Motor neuron (in vitro differentiated cells): ENCODE measurements at places on chromosomes 6 and 20. TPM values are rescaled to one million over a fixed set of nuclear protein-coding genes. Genes with fewer than 3 reads are reported as not detected.

The MYBL2 gene
- total RNA-seq, result 1.1 and 1.5 TPM in 2 replicates

The GTSF1L gene
- not detected in 2 replicates for total RNA-seq

The NCOA3 gene
- total RNA-seq, result 78.4 and 81.9 TPM in 2 replicates

The SOX18 gene
- 0.20 and 0.27 TPM in 2 replicates for total RNA-seq

The SLC22A2 gene
- 0.45 TPM in 1 of 2 replicates, not detected in the other for total RNA-seq

The HSPA12B gene
- 0.58 and 0.64 TPM in 2 replicates for total RNA-seq

The ARFGEF2 gene
- 33.0 and 46.4 TPM in 2 replicates for total RNA-seq

The CAGE1 gene
- total RNA-seq, result 0.19 TPM in 1 of 2 replicates, not detected in the other

The FKBP1C gene
- 0.69 and 0.76 TPM in 2 replicates for total RNA-seq

The KIF25 gene
- total RNA-seq, result not detected in 2 replicates

The POU5F1 gene
- 11,752 and 12,640 TPM in 2 replicates for total RNA-seq

The AVP gene
- not detected in 2 replicates for total RNA-seq

The C20orf144 gene
- total RNA-seq, result 0.89 and 1.1 TPM in 2 replicates

The RIMS4 gene
- 16.5 and 17.9 TPM in 2 replicates for total RNA-seq

DNA sequence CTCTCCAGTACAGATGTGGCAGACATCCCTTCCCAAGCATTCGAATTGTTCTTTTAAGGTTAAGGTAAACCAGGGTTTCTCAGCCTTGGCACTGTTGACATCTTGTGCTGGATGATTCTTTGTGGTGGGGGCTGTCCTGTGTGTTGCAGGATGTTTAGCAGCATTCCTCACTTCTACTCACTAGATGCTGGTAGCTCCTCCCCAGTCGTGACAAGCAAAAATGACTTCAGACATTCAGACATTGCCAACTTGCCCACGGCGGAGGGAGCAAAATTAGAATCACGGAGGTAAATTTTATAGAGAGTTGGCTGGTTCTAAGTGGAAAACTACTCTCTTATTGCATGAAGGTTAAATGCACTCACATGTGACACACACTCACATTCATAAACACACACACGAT lies 188.7 kb downstream of the GMPR start:
- no peak for ATAC-seq

- no peak for ATAC-seq
Observed at GRCh38 chr6:125169058-125169457, 15.5 kb downstream of the TPD52L1 start.

GRCh38 chr6:10276106-10276505 lies 138.8 kb downstream of the TFAP2A start:
- ATAC-seq, result no peak

GRCh38 chr6:70479236-70479635 lies 65.9 kb downstream of the FAM135A start:
- ATAC-seq, result peak; percentile 77

GRCh38 chr20:45948261-45948733 lies 13.8 kb downstream of the PCIF1 start:
- ATAC-seq, result no peak

- no peak for ATAC-seq
Observed at GRCh38 chr6:1481286-1481685, 91.9 kb downstream of the FOXF2 start.

DNA sequence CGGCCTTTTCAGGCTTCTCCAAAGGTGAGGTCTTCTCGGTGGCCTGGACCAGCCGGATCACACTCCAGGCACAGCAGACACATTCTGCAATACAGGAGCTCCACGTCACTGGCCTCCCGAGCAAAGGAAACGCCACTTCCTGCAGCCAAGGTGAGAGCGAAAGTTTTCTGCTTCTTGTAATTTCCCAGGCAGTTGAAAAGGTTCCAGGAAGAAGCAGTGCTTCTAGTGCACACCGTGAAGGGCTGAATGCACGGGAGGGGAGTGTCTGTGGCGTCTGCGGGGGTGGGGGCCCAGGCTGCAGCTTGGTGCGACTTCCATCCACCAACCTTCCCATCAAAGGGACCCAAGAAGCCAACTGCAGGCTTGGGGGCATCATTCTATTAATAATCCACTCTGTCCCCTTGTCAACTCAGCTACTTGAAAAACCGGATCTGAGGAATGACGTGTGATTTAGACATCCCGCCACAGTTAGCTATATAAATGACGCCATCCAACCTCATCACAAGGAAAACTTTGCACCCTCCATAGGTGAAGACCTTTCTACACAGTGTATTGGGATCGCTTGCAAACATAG lies 61.1 kb downstream of the NFATC2 start:
- no peak for ATAC-seq

DNA sequence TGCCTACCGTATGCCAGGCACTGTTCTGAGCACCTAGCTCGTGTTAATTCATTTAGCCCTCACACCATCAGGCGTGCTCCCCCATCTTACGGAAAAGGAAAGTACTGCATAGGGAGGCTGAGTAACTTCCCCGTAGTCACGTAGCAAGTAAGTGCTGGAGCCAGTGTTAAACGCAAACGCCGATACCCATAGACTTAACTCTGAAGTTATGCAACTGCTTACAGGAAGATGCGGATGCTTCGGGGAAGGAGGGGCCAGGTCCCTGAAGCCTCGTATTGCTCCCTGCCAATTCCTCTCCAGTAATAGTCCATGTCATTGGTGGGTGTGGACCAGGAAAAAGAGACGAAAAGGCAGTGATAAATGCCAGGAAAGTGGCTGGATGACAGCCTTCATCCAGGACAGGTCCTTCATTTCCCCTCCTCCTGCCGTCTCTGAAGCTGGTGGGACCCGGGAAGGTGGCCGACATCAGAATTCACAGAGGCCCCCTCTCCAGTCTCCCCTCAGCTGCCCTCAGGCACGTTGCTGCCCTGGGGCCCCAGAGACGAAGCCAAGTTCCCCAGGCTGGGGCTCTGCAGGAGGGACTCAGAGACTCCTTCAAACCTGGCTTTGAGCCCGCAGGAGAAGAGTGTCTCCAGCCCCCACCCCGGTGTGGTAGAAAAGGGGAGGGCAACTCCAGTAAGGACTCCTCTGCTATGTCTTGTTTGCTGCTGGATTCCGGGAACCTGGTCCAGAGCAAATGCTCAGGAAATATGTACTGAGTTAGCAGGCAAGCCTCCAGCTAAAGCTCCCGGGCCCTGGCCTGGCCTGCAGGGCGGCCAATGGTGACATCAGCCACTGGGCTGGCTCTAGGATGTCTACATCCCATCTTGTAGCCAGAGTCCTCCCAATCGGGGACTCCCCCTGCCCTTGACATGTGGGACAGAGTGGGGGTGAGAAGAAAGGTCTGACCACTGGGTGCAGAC lies 37.8 kb downstream of the RAB44 start:
- ATAC-seq, result peak; percentile 70

DNA sequence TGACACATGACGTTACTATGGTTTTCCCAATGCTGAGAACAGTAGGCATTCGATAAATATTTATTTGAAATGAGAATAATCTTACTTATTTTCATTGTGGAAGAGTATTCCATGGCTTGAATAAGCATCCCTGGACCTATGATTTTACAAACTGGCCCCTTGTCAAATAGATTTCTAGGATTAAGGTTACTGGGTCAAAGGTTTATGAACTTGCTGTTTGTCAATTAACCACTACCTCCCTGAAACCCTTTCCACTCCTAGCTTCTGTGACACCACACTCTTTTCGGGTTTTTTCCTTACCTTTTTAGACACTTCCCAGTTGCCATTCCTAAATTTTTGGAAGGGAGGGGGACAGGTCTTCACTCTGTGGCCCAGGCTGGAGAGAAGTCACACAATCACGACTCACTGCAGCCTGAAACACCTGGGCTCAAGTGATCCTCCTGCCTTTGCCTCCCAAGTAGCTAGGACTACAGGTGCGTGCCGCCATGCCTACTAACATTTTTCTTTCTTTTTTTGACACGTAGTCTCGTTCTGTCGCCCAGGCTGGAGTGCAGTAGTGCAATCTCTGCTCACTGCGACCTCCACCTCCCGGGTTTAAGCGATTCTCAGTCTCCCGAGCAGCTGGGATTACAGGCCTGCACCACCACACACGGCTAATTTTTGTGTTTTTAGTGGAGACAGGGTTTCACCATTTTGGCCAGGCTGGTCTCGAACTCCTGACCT lies 5.1 kb upstream of the SRSF6 start:
- ATAC-seq, result no peak

DNA sequence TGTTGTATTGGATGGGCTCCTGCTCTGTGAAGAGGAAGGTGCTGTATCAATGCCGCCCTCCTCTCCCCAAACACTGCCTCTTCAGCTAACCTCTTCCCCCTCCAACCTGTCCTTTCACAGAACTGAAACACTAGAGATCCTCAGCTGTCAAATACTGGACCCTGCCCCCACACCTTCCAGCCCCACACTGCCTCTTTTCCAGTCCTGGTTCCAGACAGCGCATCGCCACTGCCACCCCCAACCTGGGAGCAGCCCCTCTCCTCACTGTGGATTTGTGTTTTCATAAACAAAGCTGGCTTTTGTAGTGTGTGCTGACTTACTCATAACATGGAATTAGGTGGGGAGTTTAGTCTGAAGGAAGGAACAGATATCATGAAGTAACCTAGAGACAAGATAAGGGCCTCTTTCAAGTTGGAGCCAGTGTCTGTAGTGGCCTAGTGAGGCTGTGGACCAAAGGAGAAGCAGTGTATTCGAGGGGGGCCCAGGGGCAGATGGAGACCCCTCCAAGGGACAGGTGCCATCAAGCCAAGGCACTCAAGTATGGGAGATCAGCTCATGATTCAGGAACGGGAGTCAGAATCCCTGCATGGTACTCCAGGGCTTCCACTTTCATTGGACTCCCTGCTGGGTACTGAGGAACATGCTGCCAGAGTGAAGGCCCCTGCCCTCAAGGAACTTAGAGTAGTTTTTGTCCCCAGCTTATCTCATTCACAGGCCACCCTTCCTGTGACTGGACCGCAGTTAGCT lies 2.1 kb downstream of the SCUBE3 start:
- no peak for ATAC-seq

- no peak for ATAC-seq
Observed at GRCh38 chr20:3245711-3246110, 6.7 kb upstream of the SLC4A11 start.

- ATAC-seq, result no peak
Observed at GRCh38 chr6:12335131-12335527, 45.0 kb downstream of the EDN1 start.

DNA sequence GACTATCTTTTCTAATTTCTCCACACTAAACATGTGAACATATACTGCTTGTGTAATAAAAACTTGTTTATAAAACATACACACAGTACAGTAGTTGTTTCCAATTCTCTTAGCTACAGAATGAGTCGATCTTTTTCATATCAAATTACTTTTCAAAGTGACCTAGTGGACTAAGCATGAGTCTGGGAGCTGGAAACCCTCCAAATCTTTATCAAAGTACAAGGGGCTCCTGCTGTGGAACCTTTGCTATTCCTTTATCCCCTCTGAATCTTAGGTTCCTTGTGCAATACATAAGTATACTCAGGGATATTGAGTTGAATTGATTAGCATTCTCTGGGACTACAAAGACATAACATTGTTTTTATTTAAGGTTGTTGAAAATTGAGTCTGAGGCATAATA lies 48.7 kb upstream of the TAB2 start:
- ATAC-seq, result no peak

DNA sequence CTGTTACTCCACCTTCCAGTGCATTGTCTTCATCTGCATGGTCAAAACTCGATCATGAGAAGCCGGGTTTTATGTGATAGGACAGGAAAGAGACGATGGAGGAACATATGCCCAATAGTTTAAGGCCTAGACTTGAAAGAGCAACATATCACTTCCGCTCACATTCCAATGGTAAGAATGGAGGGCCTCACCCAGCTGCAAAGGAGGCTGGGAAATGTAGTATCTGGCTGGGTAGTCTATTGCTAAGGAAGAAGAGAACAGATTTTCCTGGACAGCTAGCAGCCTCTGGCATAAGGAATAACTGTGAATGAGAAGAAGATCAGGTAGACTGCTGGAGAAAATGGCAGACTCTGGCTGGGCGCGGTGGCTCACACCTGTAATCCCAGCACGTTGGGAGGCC lies 19.2 kb downstream of the FITM2 start:
- ATAC-seq, result no peak

GRCh38 chr20:38141204-38141888 lies 23.7 kb downstream of the TGM2 start:
- no peak for ATAC-seq

- ATAC-seq, result no peak
Observed at GRCh38 chr6:43738267-43738676, 31.7 kb upstream of the VEGFA start.

- no peak for ATAC-seq
Observed at GRCh38 chr20:50591233-50591852, 81.2 kb downstream of the PTPN1 start.
